ENCODE measurements at places on chromosomes 2 and 18.

DNA sequence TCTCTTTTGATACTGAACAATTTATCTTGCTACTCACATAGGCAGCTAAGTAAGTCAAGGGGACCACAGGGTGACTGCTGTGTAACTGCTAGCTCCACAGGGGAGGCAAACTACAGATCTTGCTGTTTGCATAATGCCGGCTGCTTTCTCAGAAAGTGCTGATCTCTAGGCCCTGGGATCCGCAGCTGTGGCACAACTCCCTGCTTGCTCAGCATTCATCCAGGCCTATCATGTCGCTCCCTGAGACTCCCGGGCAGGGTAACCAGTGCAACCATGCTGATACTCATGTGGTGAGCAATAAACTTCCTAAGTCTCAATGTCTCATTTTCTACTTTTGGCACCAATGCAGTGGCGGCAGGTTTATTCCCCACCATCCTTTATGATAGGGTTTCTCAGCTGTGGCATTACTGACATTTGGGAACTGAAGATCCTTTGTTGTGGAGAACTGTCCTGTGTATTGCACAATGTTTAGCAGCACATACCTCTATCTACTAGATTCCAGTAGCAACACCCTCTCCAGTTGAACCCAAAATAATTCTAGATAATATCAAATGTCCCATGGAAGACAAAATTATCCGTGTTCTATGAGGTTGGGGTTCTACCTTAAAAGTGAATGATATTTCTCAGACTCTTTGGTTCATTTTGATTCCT, 1101.3 kb downstream of the LRP1B start:
- DNase-seq, result no peak

GRCh38 chr2:236973343-236973980, 112.2 kb upstream of the COPS8 start:
- no peak for DNase-seq

GRCh38 chr2:66441581-66442320, 6.8 kb downstream of the MEIS1 start:
- no peak for DNase-seq

DNA sequence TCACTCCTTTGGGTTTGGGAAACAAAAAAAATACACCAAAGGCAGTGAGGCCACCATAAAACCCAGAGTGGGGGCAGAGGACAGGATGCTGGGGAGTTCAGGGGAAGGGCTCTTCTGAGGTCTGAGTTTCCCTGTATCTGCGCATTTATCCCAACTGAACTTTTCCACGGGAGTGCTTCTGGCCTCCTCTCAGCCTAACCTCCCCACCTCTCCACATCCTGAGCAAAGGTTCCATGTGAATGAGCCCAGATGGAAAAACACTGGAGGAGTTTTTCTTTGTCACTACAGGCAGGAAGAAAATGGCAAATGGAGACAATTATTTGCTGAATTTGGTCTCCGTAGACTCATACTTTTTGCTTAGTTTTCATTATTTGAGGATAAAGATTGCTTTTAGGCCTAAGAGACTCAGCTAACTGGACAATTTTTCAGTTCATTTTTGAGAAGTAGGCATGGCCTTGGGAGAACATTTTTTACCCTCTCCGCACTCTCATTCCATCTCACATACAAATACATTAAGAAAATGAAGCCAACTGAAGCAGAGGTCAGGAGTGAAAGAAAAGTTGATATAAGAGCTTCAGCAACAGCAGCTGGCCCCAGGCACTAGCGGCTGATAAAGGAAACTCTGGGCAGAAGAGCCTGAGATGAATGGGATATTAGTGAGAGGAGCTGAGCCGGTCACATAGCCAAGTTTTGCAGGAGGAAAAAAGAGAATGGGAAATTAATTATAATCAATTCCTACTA, 82.6 kb upstream of the CYP1B1 start:
- DNase-seq, result no peak

- no peak for DNase-seq
Measured at GRCh38 chr2:12918138-12918834, 201.6 kb downstream of the TRIB2 start.
